ENCODE measurements at places on chromosomes 7 and 10. TPM values are rescaled to one million over a fixed set of nuclear protein-coding genes. Genes with fewer than 3 reads are reported as not detected.

DNA sequence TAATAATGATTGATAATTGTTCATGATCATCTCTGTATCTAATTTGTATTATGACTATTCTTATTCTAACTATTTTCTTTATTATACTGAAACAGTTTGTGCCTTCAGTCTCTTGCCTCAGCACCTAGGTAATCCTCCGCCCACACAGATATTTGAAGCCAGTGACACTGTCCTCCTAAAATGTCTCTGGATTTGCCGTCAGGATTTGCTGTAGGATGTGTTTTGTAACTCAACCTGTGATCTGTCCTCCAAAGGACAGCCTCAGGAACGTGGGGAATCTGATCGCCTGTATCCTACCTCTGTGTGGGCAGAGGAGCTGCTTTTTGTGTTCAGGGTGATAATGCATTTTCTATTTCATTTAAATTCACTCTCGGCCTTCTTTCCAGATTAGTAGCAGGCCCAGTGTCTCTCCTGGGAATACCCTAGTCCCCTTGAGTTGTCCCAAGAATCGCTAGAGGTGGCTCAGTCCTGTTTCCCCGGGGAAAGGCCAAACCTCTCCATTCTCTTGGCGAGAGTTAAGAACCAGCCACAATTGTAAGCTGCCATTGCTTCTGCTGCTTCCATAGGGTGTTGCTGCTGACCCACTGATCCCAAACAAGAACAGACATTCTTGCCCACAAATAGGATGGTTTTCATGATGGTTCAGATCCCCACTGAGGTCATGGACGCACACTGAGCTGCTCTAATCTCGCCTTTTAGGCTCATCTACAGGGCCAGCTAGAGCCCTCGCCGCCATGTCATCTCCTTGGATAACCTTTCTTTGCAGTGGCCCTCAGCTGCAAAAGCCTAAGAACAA is 136.2 kb upstream of the KCNMA1 start:
- H3K4me3 ChIP-seq = no peak overlapping the region
- H3K4me1 ChIP-seq = no peaks in the 10 kb centered on the region
- H3K27me3 ChIP-seq = no peaks in the 10 kb centered on the region
- H3K36me3 ChIP-seq = no peaks in the 10 kb centered on the region
- no peak for DNase-seq

DNA sequence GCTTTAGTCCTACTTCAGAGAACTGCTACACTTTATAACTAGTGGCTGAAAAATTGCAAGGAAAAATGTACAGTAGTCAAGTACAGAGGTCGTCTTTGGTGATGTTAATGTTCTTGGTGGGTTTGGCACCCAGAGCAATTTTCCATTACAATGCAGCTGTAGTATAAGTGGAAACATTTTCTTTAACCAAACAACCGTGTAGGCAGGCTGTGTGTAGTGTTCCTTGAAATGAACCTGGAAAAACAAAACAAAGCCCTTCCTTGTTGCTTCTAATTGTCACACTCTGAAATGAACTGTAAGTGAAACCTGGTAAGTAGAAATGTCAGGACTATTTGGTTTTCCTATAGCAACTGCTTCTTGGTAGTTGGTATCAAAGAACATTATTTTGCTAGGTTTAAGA is 256.9 kb downstream of the MDFIC start:
- H3K36me3 ChIP-seq = no peaks in the 10 kb centered on the region
- no peaks in the 10 kb centered on the region for H3K27me3 ChIP-seq
- no peak for DNase-seq
- no peak overlapping the region for H3K4me3 ChIP-seq
- no peak overlapping the region for H3K27ac ChIP-seq

DNA sequence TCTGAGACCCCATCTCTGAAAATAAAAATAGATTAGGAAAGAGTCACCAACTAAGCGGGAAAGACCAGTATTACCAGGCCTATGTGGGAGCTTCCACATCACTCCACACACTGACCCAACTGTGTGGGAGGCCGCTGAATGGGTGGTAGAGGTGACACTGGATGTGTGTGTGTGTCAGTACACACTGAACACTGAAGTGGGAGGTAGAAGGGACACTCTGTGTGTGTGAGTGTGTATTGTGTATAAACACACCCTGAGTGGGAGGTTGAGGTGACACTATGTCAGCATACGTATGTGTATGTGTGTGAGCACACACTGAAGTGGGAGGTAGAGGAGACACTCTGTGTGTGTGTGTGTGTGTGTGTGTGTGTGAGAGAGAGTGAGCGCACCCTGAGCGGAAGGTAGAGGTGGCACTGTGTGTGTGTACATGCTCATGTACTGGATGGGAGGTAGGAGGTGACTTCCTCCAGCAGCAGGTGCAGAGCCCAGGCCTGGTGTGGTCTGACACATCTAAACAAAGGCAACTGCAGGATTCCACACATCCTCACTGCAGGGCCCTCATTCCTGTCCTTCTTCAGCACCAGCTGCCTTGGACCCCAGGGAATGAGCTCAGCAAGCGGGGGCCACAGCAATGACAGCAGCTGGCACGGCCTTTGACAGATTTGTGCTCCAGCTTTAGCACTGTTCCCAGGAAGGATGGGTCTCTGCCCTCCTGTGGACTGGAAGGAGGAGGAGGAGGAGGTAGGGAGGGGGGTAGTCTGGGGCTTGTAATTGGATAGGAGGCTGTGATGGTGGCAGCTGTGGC is 26.5 kb upstream of the RBM20 start:
- DNase-seq = no peak
- H3K36me3 ChIP-seq = no peaks in the 10 kb centered on the region
- no peak overlapping the region for H3K27ac ChIP-seq
- H3K4me1 ChIP-seq = peaks cover 11% of the 10 kb centered on the region
- H3K27me3 ChIP-seq = no peaks in the 10 kb centered on the region

DNA sequence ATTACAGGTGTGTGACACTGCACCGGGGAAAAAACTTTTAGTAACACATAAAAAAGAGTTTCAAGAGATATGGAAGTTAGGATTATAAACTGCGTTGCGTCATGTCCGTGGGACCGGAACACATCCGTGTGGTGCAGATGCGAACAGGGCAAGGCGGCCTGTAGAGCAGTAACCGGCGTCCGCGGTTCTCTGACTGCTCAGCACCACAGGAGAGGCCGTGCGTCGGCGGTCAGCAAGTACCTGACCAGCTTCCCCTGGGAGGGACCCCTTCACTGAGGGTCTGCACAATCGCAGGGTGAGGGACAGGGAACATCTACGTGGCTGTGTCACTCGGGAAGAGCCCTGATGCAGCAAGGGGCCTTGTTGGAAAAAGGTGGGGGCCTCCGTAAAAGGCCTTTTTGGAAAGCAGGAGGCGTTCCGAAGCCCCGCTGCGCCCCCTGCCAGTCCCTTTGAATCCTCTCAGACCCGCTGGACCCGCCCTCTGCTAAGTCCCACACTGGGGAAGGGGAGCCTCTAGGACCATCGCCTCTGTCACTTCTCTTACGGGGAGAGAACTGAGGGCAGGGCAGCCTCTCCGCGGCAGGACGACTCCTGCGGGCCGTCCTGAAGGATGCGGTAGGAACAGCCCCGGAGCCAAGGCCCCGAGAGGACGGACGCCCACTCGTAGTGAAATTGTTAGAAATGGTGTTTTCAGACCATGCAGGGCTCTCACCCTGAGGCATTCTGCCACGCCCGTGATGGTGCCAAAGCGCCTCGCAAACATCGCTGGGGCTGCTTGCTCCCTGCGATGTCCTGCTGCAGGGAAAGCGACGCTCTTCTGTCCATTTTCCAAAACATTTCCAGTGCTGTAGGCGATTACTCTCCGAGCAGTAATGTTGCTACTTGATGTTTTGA is 771.6 kb upstream of the COBL start:
- no peak for DNase-seq
- no peak overlapping the region for H3K27ac ChIP-seq
- H3K4me1 ChIP-seq = no peaks in the 10 kb centered on the region
- no peaks in the 10 kb centered on the region for H3K27me3 ChIP-seq

DNA sequence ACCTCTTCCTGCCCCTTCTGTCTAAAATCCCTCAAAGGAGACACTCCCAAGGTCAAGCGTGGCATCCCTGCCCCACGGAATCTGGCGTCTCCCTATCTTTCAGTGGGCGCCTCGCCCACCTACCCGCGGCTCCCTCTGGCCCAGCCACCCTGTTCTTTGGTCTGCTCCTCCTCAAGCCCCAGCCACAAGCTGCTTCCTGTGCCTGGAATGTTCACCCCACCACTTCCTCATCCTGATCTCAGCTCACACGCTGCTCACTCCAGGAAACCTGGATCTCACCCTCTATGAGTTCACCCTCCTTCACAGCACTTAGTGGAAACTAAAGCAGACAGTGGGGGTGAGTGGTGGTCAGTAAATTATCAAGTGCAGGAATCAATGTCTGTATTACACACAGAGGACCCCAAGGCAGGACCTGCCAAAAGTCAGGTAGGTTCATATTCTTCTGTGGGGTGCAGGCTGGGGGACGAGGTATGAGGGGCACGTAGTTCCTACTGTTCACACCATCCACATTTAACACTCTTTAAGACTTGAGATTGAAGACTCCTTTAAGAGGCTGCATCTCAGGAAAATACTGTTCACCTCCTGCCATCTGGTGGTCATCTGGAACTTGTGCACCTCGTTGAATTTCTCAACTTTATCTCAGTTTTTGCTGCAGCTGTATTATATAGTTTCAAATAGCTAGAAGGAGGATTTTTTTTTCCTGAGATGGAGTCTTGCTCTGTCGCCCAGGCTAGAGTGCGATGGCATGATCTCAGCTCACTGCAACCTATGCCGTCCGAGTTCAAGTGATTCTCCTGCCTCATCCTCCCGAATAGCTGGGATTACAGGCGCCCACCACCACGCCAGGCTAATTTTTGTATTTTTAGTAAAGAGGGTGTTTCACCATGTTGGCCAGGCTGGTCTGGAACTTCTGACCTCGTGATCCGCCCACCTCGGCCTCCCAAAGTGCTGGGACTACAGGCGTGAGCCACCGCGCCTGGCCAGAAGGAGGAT is 166.6 kb downstream of the ARHGAP21 start:
- DNase-seq = no peak
- no peak overlapping the region for H3K27ac ChIP-seq
- peaks cover 4% of the 10 kb centered on the region for H3K4me1 ChIP-seq

GRCh38 chr7:85593355-85593754 is 406.5 kb upstream of the SEMA3D start:
- no peaks in the 10 kb centered on the region for H3K36me3 ChIP-seq
- H3K27me3 ChIP-seq = no peaks in the 10 kb centered on the region
- H3K4me3 ChIP-seq = no peak overlapping the region
- no peak overlapping the region for H3K27ac ChIP-seq
- no peak for DNase-seq

GRCh38 chr10:3090914-3091787 is 23.8 kb downstream of the PFKP start:
- no peak overlapping the region for H3K27ac ChIP-seq
- peaks cover 30% of the 10 kb centered on the region for H3K4me1 ChIP-seq
- peaks cover 6% of the 10 kb centered on the region for H3K36me3 ChIP-seq

DNA sequence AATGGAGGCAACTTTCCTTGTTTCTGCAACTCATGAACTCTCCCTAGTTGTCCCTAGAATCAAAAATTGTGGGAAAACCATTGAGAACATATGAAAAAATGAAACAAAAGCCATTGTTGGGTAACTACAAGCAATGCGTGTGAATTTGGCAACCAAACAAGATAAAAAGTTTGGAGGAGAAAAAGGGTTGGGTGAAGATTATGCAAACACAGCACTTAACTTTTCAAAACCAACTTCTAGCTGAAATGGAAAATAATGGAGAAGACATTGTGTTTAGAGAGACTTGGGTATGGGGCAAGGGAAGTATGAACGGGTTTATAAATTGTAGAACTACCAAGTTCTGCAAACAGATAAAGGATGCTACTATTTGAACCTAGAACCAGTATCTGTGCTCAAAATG is 89.0 kb upstream of the SVIL start:
- no peaks in the 10 kb centered on the region for H3K36me3 ChIP-seq
- no peak overlapping the region for H3K4me3 ChIP-seq
- no peaks in the 10 kb centered on the region for H3K27me3 ChIP-seq
- no peak for DNase-seq

DNA sequence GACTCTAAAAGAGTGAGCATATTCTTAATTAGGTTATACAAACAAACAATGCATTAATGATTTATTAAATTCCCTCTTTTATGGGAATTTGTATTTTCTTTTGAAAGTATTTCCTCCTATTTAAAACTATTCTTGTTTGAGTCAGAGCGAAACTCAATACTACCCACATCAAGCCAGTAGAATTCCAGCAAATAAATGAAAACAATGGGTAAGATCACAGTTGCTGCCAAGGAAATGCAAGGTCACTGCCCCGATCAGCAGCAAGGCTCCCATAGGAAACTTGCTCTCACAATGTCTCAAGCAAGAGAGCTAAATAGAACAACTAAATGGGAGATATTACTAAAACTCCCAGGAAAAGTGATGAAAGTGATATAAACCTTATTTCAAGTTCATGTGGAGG is 206.3 kb downstream of the THSD7A start:
- no peak overlapping the region for H3K4me3 ChIP-seq
- H3K27ac ChIP-seq = no peak overlapping the region
- H3K36me3 ChIP-seq = no peaks in the 10 kb centered on the region
- no peaks in the 10 kb centered on the region for H3K27me3 ChIP-seq

CDK6 gene
- 13.7 TPM for total RNA-seq

GIMAP5 gene
- 35.2 TPM for total RNA-seq

CYP26A1 gene
- total RNA-seq = not detected

SEMA4G gene
- 1.1 TPM for total RNA-seq

GCK gene
- 0.71 TPM for total RNA-seq

ODAD2 gene
- total RNA-seq = not detected

SGCE gene
- total RNA-seq = 0.31 TPM

LBX1 gene
- total RNA-seq = not detected

TMEM229A gene
- not detected for total RNA-seq

ZNF117 gene
- 1.9 TPM for total RNA-seq

TLL2 gene
- not detected for total RNA-seq
